Stimulated activated CD4-positive, alpha-beta T cell treated with anti-CD3 and anti-CD28 coated beads, Interleukin-15, amount 100 ng/mL, for 1 hour (primary cell): ENCODE measurements at places on chromosomes 12 and 14.

- DNase-seq: no peak
Measured at GRCh38 chr14:64715146-64715627, 11.0 kb downstream of the PLEKHG3 start.

GRCh38 chr12:47886510-47887240, 18.1 kb downstream of the VDR start:
- no peak for DNase-seq

DNA sequence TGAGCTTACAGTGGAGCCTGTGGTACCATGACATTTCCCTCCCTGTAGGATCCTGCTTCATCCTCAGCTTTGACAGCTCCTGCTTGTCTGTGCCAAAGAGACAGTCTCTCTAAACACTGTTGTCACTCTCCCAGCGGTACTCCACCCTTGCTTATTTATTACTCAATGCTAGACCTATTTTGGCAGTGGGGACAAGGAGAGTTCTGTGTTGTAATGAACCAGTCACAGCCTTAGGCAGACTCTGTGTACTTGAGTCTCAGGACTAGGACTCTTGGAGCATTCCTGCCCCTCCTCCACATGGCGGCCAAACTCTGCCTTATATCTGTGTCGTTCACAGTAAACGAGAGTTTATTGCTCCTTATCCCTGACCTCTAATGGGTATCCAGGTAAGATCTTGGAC, 70.9 kb downstream of the PIK3C2G start:
- no peak for DNase-seq

DNA sequence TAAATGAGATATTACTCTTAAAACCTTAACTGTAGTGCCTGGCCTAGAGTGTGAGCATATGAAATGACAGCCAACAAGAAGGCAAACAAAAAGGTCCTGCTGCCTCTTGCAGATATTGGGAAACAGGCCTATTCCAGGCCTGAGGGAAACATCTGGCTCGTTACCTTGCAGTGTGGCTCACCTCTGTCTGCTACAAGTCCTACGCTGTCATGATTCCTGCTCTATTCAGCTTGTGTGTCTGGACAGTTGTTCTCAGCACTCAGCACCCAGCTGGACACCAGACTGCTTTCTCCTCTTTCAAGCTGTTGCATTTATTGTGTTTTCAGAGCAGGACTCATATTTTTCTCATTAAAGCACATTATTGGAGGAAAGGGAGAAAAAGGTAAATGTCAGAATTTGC, 113.5 kb downstream of the TMTC2 start:
- no peak for DNase-seq

DNA sequence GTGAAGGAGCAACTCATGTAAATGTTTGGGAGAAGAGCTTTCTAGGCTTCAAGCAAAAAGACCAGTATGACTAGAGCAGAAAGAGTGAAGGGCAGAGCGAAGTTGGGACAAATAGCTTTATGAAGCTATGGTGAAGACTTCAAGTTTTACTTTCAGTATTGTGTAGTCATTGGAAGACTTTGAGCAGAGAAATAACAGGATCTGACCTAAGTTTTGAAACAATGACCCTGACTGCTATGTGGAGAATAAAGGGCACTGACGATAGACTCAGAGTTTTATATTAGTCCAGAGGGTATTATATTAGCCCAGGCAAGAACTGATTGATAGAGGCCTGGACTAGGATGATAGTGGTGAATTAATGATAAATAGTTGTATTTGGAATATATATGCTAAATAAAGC, 187.3 kb downstream of the KTN1 start:
- DNase-seq: no peak

DNA sequence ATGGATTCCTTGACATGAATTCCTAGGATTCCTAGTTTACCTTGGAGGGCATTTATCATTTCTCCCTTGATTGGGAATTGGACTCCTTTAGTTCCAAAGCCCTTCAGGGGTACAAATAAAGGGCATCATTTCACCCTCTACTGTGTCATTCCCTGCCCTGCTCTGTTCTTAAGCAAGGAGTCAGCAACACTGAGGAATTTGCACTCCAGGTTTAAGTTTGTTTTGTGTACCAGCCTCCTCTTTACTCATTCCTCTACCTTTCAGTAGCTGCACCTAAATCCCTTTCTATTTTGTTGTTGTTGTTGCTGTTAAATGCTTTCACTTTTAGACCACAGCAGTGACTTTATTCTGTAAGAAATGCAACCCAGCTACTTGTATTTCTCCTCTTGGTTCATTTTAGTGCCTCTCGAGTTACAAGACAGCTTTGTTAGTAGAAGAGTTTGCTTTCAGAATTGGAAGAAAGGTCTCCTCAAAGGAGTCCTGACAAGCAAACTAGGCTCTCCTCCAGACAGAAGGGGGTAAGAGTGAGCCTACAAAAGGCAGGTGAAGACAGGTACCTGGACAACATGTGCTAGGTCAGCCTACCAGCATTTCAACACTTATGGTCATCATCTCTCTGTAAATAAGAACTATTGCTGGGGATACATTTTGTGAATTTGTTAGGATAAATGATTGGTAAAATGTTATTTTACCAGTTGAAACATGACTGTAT, 90.0 kb downstream of the RMST start:
- DNase-seq: no peak

DNA sequence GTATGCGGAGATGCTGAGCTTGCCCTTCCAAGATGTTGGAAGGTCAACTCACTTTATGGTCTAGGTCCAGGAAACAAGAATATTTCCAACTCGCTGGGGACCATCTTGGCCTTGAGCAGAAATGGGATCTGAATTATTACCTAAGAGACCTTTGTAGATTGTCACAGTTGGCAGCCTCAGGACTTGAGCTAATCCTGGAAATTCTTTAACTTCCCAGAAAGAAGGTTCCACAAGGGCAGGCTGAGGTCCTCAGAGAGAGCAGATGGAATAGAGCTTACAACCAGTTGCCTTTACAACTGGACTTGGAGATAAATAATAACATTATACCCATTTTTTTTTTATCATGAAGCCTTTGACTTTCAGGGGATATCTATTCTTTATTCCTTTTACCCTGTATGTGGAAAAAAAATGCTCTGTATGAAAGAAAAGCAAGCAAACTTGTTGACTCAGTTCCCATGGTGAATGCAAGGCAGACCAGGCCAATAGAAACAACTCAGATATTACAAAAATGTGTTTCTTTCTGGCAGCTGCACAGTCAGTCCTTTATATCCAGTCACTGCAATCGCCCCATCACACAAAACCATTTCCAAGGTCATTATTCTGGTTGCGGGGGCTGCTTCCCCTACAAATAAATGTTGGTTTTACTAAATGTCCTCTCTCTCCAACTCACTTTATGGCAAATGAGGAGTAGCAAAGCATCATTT, 401.4 kb downstream of the ZFP36L1 start:
- DNase-seq: no peak

GRCh38 chr12:109004017-109004416, 16.9 kb downstream of the SVOP start:
- no peak for DNase-seq

GRCh38 chr12:977156-977555, 13.9 kb upstream of the ERC1 start:
- no peak for DNase-seq

GRCh38 chr14:99441157-99441870, 39.3 kb downstream of the SETD3 start:
- DNase-seq: no peak
